ENCODE measurements at places on chromosomes 1 and 21.

- no peak overlapping the region for H3K27ac ChIP-seq
- H3K27me3 ChIP-seq, result no peaks in the 10 kb centered on the region
- DNase-seq, result no peak
- no peaks in the 10 kb centered on the region for H3K36me3 ChIP-seq
Observed at GRCh38 chr1:232238009-232238408, 391.9 kb downstream of the SIPA1L2 start.

GRCh38 chr1:161737625-161738024 lies 12.0 kb upstream of the DUSP12 start:
- H3K27me3 ChIP-seq, result no peaks in the 10 kb centered on the region
- no peak overlapping the region for H3K27ac ChIP-seq
- no peak for DNase-seq
- H3K4me3 ChIP-seq, result no peak overlapping the region
- peaks cover 31% of the 10 kb centered on the region for H3K4me1 ChIP-seq

- H3K4me1 ChIP-seq, result no peaks in the 10 kb centered on the region
- H3K4me3 ChIP-seq, result no peak overlapping the region
- DNase-seq, result no peak
Observed at GRCh38 chr1:16405441-16405840, 31.8 kb downstream of the SPATA21 start.

DNA sequence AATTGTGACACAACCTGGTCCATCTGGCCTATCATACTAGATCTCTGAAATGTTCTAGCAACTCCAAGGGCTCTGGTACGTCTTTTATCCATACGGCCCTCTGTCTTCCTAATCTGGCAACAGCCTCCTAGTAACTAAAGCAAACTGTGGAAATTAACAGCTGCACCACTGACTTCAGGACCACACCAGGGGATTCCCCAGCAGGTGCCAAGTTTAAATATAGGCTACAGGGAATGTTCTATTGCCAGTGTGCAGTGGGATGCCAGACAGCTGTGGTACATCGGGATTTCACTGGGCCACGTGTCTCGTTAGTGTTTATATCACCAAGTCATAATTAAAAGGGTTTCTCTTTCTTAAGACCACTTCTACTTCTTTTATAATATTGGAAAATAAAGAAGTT lies 94.3 kb downstream of the RGS2 start:
- no peak overlapping the region for H3K4me3 ChIP-seq
- H3K4me1 ChIP-seq, result no peaks in the 10 kb centered on the region
- H3K36me3 ChIP-seq, result no peaks in the 10 kb centered on the region
- H3K27me3 ChIP-seq, result no peaks in the 10 kb centered on the region

GRCh38 chr1:150577557-150578271 lies 1.7 kb downstream of the MCL1 start:
- H3K27me3 ChIP-seq, result no peaks in the 10 kb centered on the region
- DNase-seq, result peak; percentile 61
- peak overlapping the region; percentile 99 for H3K27ac ChIP-seq
- peaks cover 58% of the 10 kb centered on the region for H3K36me3 ChIP-seq
- H3K4me3 ChIP-seq, result peak overlapping the region; percentile 68
- peaks cover 18% of the 10 kb centered on the region for H3K4me1 ChIP-seq

All from CD8-positive, alpha-beta memory T cell (primary cell).